ENCODE measurements at places on chromosomes 1 and 21.

DNA sequence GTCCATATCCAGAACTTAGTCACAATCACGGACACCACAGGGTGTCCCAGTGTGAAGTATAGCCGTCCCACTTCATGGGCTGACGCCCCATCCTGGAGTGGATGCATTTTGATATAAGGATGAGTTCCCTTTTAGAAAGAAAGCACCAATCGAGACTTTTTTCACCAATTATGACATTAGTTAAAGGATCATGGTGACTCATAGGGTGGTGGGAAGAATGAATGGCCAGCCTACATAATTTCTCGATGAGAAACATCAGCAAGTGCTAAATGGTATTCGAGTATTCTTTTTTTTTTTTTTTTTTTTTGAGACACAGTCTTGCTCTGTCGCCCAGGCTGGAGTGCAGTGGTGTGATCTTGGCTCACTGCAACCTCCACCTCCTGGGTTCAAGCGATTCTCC lies 38.5 kb upstream of the USP1 start:
- peak; percentile 15 for DNase-seq

- DNase-seq, result no peak
These were observed 4.3 kb upstream of the SH2D1B start for GRCh38 chr1:162416215-162416614.

GRCh38 chr1:89962024-89962741 lies 32.7 kb upstream of the ZNF326 start:
- no peak for DNase-seq

GRCh38 chr21:14886001-14886400 lies 178.8 kb downstream of the NRIP1 start:
- no peak for DNase-seq

DNA sequence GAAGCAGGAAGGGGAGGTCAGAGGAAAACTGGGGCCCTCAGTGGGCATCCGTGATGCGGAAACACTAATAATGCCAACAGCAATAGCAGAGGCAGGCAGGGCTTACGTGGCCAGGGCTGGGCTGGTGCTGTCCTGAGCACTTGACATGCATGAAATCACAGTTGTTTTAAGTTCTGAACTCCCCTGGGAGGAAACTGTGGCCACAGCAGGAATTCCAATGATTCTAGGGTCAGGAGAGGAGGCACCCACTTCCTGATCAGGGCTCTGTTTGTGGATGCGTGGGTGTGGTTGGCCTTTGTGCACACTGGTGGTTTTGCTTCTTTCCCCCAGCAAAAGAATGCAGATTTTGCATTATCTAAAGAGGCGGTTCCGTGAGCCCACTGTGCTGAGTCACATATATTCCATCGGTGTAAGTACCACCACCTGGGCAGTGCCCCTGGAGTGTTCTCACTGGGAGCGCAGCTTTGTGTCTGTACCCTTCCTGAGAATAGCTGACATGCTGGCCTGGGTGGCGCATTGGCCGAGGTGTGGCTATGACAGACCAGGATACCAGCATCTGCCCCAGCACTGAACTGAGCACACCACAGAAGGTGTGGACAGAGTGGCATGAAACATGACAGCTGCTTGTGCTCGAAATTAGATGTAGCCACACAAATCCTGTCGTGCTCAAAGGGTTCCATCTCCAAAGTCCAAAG lies 71.0 kb downstream of the PDE9A start:
- DNase-seq, result peak; percentile 29

DNA sequence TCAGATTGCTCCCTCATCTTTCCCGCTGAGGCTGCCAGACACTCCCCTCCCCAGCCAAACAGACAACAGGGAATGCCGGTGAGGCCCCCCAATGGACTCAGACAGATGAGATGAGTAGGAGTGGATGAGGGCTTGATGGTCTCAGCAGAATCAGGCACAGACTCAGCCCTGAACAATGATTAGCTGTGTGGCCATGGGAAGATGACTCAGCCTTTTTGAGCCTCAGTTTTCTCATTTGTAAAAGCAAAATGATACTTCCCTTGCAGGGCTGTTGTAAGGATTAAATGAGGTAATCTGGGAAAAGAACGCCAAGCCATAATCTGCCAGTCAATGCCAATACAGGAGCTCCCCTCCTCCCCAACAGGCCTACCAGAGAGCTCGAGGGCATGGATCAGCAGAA lies 12.4 kb downstream of the C1orf198 start:
- DNase-seq, result no peak

DNA sequence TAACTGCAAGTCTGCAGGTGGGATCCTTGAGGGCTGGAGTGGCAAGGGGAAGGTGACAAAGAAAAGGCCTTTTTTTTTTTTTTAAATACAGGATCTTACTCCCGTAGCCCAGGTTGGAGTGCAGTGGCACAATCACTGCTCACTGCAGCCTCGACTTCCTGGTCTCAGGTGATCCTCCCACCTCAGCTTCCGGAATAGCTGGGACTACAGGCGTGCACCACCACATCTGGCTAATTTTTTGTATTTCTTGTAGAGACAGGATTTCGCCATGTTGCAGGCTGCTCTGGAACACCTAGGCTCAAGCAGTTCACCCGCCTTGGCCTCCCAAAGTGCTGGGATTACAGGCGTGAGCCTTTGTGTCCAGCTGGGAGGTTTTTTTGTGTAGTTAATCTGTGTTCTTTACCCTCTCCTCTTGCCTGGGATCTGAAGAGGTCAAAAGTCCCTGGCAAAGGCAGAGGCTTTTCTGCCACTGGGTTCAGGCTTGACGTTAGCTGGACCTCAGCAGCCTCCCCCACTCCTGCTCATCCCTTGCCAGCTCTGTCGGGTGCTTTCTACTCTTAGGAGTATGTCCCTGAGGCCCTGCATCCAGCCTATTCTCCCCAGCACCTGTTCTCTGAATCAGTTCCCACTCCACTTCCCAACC lies 5.2 kb downstream of the IL6R start:
- DNase-seq, result no peak

- no peak for DNase-seq
These were observed 47.5 kb upstream of the SERTAD4 start for GRCh38 chr1:210185063-210185462.

DNA sequence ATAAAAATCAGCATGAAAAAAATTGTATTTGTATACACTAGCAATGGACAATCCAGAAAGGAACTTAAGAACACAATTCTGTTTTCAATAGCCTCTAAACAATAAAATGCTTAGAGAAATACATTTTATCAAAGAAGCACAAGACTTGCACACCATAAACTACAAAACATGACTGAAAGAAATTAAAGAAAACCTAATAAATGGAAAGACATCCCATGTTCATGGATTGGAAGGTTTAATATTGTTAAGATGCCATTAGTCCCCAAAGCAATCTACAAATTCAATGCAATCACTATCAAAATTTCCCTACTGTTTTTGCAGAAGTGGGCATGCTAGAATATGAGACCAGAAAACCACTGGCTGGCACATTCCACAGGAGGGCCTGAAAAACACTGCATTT lies 49.4 kb downstream of the PRSS38 start:
- DNase-seq, result no peak

GRCh38 chr1:209104646-209105045 lies 478.9 kb upstream of the CAMK1G start:
- DNase-seq, result no peak

DNA sequence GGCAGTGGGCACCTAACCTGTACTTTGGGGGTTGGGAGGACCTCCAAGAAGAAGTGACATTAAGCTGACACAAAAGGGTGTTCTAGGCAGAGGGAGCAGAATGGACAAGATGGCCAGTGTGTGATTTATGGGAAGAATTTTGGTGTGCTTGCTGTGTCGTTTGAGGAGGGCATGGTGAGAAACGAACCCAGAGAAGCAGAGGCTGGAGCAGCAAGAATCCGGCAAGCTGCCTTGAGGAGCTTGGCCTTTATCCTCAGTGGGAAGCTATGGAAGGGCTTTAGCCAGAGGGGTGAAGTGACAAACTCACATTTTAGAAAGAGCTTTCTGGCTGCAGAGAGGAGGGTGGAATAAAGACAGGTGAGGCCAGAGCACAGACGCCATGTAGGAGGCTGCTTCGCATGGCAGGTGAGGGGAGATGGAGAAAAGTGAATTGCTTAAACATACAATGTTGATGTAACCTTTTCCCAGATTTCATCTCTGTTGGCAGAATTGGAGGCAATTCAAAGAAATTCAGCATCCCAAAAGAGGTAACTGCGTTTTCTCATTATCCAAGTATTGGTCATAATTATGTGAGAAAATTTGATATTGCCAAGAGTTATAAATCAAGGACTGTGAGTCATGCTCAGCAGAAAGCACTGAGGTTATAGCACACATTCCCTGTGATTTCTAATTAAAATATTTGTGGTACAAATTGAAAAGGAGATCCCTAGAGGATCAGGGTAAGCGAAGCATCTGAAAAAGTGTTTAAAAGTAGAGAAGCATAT lies 26.5 kb downstream of the TRIM45 start:
- DNase-seq, result no peak

DNA sequence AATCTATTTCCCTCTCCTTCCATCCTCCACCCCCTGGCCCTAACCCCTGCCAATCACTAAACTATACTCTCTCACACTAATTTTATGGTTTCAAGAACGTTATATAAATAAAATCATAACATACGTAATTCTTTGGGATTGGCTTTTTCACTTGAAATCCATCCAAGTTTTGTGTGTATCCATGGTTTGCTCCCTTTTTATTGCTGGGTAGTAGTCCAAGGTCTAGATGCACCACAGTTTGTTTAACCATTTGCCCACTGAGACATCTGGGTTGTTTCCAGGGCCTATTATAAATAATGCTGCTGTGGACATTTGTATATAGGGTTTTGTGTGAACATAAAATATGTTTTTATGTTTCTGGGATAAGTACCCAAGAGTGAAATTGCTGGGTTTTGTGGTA lies 61.4 kb downstream of the TEX35 start:
- no peak for DNase-seq

DNA sequence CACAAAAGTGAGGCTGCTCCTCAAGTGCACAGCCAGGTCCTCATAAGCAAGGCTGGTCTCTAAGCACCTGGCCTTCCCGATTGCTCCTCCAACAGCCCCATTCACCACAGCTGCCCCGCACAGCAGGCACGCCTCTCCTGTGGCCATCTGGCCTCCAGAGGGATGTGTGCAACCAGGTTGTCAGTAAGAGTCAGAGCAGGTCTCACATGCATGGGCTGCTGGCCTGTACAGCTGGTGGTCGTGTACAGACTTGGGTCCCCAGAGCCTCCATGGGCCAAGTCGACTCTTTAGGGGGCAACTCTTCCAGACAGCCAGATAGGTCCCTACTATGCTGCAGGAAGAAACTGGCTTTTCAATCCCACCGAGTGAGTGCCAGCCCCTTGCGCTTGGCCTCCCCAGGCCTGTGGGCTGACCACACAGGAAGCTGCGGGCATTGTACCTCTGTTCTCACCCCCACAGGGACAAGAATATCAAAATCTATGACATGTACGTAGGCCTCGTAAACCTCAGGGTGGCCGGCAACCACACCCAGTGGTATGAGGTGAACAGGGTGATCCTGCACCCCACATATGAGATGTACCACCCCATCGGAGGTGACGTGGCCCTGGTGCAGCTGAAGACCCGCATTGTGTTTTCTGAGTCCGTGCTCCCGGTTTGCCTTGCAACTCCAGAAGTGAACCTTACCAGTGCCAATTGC lies 1.4 kb downstream of the PRSS38 start:
- no peak for DNase-seq

- DNase-seq, result no peak
These were observed 82.3 kb downstream of the DENND1B start for GRCh38 chr1:197692965-197693364.

DNA sequence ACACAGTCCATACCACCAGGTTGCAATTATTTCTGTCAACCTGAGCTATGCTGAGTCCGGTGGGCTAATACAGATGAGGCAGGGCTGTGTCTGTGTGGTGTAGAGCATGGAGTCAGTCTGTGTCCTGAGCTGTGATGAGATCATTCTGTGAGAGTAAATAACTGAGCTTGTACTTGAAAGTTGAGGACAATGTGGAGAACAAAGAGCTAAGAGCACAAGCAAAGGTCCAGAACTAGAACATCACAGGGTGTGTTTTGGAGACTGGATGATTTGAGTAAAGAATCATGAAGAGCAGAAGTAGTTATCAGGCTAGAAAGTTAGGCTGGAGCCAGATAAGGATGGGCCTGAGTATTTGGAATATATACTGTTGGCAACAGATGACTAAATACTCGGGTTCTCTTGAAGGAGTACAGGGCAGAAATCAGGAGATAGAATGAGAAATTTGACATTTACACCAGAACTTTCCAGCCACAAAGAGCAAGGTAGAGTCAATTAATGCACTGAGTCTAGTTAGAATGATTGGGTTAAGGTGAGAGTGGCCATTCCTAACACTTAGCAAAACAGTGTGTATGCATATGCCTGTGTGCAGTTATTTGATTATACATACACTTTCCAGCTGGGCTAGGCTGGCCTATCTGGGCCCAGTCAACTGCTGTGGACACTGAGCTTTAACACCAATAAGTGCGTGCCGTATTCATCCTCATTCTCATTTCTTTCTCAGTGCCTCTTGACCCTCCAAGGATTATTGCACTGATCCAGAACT lies 48.8 kb downstream of the LEPR start:
- no peak for DNase-seq

- DNase-seq, result no peak
These were observed 303.8 kb upstream of the LRRC7 start for GRCh38 chr1:69263921-69264391.

DNA sequence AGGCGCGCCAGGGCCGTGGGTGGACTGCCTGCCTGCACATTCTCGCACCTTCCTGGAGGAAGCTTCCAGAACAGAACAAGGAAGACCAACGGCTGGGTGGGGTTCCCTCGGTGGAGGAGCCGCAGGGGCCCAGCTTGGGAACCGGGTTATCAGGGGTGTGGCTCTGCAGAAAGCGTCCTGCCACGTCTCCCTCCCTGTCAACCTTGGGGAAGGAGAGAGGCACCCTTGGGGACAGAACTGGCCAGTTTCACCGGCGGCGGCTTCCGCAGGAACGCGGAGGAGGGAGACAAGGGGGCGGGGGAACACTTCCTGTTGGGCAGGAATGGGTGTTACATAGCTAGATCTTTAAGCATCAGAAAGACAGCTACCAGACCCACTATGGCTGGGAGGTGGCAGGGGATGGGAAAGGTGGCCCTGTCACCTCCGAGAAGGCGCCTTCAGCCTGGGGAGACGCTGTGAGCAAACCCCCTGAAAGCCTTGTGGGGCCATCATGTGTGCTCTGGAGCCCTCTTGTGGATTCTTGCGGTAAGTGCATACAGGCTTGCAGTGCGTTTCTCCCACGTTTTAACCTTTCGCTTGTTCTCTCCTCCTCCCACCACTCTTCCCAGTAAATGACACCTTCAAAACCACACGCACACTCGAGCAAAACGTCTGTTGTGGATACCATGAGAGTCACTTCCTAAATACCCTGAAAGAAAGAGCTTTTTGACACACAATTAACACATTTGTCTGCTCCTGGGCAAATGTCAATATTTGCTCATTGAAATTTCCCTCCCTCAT lies 3.8 kb upstream of the PLEKHA6 start:
- DNase-seq, result peak; percentile 29

All from AG04450 (cell line).